ENCODE measurements at places on chromosomes 12 and 14.

GRCh38 chr12:388541-389141, 479 bp downstream of the KDM5A start:
- H3K4me3 ChIP-seq = peak overlapping the region; percentile 79
- no peaks in the 10 kb centered on the region for H3K27me3 ChIP-seq
- peak; percentile 5 for DNase-seq
- H3K27ac ChIP-seq = peak overlapping the region; percentile 93

DNA sequence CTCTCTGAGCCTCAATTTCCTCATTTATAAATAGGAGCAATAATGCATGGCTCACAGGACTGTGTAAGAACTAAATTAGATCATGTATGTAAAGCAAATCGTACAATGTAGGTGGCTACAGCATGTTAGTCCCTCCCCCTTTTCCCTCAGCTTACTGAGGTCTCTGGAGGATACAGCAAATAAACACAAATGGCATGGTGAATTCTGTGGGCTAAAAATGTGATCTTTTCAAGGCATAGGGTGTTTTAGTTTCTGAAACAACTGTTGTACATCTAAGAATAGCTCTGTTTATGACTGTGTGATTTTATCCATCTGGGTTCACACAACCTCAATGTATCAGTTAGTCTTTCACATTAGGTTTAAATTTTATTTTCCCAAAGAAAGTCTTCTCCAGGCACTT, 121.2 kb upstream of the PLEKHG7 start:
- no peaks in the 10 kb centered on the region for H3K4me1 ChIP-seq
- H3K36me3 ChIP-seq = no peaks in the 10 kb centered on the region
- H3K27ac ChIP-seq = no peak overlapping the region
- no peaks in the 10 kb centered on the region for H3K27me3 ChIP-seq
- no peak overlapping the region for H3K4me3 ChIP-seq

DNA sequence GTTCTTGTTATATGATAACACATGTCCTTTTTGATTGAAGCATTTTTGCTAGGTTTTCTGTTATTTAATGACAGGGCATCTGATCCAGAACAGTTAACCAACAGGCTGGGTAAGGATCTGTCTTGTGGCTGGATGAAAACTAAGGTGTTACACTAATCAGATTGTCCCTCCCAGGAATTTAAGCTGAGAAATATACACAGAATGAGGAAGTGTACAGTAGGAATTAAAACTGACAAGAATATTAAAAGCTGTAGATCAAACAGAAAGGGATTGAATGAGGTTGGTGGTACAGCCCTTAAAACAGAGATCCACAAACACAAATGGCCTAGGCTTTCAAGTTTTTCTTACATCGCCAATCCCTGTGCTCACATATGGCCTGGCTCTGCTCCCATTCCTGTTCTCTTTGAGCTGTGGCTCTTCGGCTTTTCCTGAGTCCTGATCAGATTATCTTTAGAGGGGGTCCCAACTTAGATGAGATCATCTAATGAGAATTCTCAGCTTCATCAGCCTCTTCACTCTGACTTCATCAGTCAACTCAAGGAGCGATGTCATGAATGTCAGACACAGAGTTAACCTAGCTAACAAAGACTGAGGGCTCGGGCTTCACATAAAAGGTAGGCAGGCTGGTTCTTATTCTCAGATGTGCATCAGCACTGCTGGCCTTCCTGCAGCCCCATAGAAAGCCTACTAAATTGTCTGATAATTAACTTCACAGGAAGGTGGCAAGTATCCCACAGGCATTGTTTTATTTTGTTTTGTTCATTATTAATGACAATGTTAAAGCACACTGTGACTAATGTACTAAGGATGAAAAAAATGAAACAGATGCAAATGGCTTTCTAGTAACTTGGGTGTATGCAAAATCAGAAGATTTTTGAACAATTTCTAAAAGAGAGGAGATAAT, 11.4 kb downstream of the PYGL start:
- H3K27ac ChIP-seq = no peak overlapping the region
- H3K4me3 ChIP-seq = no peak overlapping the region
- no peaks in the 10 kb centered on the region for H3K36me3 ChIP-seq
- DNase-seq = no peak

GRCh38 chr12:71865166-71865713, 25.7 kb downstream of the TBC1D15 start:
- no peak for DNase-seq
- H3K36me3 ChIP-seq = no peaks in the 10 kb centered on the region
- no peaks in the 10 kb centered on the region for H3K27me3 ChIP-seq
- no peak overlapping the region for H3K4me3 ChIP-seq
- H3K27ac ChIP-seq = no peak overlapping the region

GRCh38 chr12:4112734-4113325, 160.7 kb upstream of the CCND2 start:
- H3K4me3 ChIP-seq = no peak overlapping the region
- H3K27ac ChIP-seq = no peak overlapping the region
- peaks cover 25% of the 10 kb centered on the region for H3K4me1 ChIP-seq
- H3K36me3 ChIP-seq = no peaks in the 10 kb centered on the region
- H3K27me3 ChIP-seq = no peaks in the 10 kb centered on the region
- DNase-seq = no peak

- H3K36me3 ChIP-seq = no peaks in the 10 kb centered on the region
- no peak for DNase-seq
- no peaks in the 10 kb centered on the region for H3K27me3 ChIP-seq
- H3K4me3 ChIP-seq = no peak overlapping the region
- H3K4me1 ChIP-seq = no peaks in the 10 kb centered on the region
Observed at GRCh38 chr14:62003701-62004100, 241.5 kb downstream of the SNAPC1 start.

DNA sequence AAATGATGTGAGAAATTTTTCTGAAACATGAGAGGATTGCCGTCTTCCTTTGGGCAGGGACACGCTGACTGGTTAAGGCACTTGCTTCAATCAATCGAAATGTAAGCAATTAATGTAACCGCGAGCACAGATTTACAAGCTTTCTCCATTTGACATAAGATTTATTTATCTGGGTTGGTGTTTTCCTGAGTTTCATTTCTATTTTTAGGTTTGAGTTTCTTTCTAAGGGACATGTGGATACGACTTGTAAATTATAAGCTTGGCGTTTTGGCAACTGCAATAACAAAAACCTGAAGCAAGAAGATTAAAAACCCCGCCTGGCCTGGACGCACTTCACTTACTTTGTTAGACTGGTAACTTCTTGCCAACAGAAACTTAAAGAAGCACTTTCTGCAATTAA, 20.3 kb upstream of the SINHCAF start:
- no peaks in the 10 kb centered on the region for H3K27me3 ChIP-seq
- no peak overlapping the region for H3K4me3 ChIP-seq
- H3K27ac ChIP-seq = no peak overlapping the region
- H3K36me3 ChIP-seq = no peaks in the 10 kb centered on the region

GRCh38 chr12:76490763-76491162, 68.8 kb downstream of the OSBPL8 start:
- no peaks in the 10 kb centered on the region for H3K27me3 ChIP-seq
- H3K27ac ChIP-seq = no peak overlapping the region
- DNase-seq = no peak

- no peaks in the 10 kb centered on the region for H3K27me3 ChIP-seq
- H3K4me1 ChIP-seq = peaks cover 4% of the 10 kb centered on the region
- H3K36me3 ChIP-seq = no peaks in the 10 kb centered on the region
Observed at GRCh38 chr12:93705237-93705636, 28.1 kb downstream of the CRADD start.

DNA sequence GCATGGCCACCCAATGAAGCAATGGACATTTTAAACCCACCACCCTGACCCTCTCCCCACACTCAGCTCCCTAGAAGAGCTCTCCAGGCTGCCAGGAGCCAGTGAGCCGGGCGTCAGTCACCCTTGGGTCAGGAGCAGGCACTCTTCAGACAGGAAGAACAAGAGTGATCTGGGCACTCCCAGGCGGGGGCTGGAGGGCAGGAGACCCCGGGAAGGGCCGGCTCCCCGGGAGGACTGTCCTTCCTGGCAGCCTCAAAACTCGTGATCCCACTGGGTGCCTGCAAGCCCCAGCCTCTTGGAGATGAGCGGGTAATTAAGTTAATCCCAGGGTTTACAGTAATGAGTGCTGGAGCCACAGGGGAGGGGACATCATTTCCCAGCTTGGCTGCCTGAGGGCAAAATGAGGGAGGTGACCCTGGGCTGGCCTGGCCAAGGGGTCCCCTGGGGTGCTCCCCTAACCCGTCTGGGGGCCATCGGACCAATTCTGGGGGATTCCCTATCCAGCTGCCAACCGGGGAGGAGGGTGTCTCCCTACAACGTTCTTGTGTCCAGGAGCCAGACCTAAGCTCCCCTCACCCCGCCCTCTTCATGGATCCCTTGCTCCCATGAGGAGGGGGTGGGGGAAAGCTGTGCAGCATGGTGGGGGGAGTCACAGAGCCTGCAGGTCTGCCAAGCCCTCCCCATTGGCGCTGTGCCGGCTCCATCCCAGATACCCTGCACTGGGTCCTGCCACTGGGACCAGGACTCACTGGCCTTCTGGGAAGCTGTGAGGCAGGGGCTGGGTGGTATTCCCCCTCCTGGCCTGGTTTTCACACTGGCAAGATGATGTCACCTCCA, 59.2 kb downstream of the CCNK start:
- peaks cover 31% of the 10 kb centered on the region for H3K4me1 ChIP-seq
- H3K27ac ChIP-seq = no peak overlapping the region
- DNase-seq = no peak
- H3K4me3 ChIP-seq = no peak overlapping the region

GRCh38 chr14:70908935-70909641, 1.8 kb downstream of the PCNX1 start:
- no peak for DNase-seq
- H3K4me3 ChIP-seq = peak overlapping the region; percentile 68
- H3K36me3 ChIP-seq = no peaks in the 10 kb centered on the region
- peaks cover 29% of the 10 kb centered on the region for H3K4me1 ChIP-seq

DNA sequence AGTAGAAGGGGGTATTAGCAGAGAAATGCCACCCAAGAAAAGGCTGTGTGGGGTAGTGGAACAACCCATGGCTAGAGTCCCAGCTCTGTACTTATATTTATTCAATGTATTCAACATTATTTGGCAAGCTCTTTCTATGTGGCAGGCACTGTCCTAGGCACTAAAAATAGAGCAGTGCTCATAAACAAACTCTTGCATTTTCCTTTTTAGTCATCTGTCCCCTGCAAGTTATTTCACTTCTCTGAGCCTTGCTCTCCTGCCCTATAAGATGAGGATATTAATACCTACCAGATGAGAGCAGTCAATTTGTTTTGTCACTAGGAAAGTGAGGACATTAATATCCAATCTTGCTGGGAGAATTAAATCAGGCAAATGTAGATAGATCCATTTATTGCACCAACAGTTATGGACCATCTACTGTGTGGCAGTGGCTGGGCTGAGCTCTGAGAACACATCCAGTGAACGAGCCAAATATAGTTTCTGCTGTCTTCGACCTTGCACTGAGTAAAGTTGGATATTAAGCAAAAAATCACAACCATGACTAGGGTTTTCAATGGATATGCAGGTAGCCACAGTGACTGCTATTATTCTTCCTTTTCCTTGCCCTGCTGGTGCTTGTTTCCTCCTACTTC, 314.3 kb upstream of the TBX3 start:
- H3K4me1 ChIP-seq = no peaks in the 10 kb centered on the region
- no peaks in the 10 kb centered on the region for H3K36me3 ChIP-seq
- H3K4me3 ChIP-seq = no peak overlapping the region
- H3K27ac ChIP-seq = no peak overlapping the region
- no peak for DNase-seq

DNA sequence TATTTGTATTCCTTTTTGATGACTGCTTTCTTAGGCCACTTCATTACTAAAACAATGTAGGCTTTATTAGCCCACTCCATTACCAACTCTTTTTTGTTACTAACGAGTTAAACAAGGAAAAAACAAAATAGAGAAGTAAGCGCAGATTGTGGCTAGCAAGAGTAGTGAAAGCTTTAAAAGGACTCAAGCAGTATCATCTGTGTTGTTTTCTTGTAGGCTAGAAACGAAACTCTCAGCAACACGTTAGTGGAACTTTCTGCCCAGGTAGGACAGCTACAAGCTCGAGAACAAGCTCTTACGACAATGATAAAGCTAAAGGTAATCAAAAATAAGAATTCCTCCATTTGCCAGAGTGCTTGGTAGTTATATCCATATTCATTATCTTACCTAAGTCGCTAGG, 11.1 kb downstream of the CCDC62 start:
- H3K4me3 ChIP-seq = no peak overlapping the region
- no peaks in the 10 kb centered on the region for H3K27me3 ChIP-seq
- H3K36me3 ChIP-seq = no peaks in the 10 kb centered on the region
- no peaks in the 10 kb centered on the region for H3K4me1 ChIP-seq

DNA sequence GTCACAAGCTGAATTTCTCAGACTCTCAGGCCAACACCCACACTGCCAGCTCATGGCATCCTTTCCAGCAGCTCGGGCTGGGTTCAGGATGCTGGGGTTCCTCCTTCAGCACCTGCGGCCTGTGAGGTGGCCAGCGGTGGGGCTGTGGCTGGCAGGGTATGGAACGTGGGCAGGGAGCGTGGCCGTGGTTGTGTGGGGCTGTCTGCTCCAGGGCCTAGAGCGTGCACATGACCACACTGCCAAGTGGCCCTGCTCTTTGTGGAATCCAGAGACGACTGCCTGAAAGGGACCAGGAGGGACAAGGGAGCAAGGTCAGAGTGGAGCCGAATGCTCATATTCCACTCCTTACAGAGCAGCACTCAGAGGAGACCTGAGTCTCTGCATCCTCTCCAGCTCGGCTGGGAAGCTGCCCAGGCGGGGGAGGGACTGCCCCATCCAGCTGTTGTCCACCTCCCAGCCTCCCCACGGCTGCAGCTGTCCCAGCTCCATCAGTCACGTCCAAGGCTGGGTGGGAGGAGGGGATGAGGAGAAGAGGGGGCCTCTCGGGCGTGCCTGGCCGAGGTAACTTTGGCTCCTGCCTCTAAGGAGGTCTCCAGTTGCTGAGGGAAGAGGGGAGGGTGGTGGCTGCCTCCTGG, 71.3 kb downstream of the TSPAN9 start:
- H3K4me3 ChIP-seq = no peak overlapping the region
- H3K27me3 ChIP-seq = no peaks in the 10 kb centered on the region
- no peak overlapping the region for H3K27ac ChIP-seq
- H3K4me1 ChIP-seq = peaks cover 6% of the 10 kb centered on the region

DNA sequence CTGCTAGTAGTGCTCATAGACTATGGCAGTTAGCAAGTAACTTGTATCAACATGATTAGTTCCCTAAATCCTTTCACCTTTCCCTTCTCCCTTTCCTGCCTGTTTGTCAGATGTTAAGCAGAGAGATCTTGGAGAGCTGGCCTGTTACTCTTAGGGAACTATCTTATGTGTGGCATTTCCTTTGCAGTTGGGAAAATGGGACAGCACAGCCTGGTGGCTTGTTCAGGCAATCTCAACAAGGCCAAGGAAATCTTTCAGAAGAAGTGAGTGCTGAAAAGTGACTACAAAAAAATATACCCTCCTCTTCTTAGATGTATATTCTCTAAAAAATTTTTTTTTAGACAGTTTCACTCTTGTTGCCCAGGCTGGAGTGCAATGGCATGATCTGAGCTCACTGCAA, 7.4 kb downstream of the PARP2 start:
- H3K4me1 ChIP-seq = no peaks in the 10 kb centered on the region
- H3K36me3 ChIP-seq = peaks cover 71% of the 10 kb centered on the region
- no peak for DNase-seq
- no peak overlapping the region for H3K4me3 ChIP-seq
- H3K27me3 ChIP-seq = no peaks in the 10 kb centered on the region

GRCh38 chr14:94449930-94450329, 2.7 kb downstream of the SERPINA11 start:
- H3K36me3 ChIP-seq = no peaks in the 10 kb centered on the region
- H3K27me3 ChIP-seq = peaks cover 6% of the 10 kb centered on the region
- peaks cover 5% of the 10 kb centered on the region for H3K4me1 ChIP-seq
- H3K4me3 ChIP-seq = no peak overlapping the region

All from large intestine (tissue), 12 donors.